Fibroblast of skin of left biceps (primary cell): ENCODE measurements at places on chromosomes 13 and 19.
A peak's percentile ranks its signal among the peaks of the same experiment; 100 is the strongest.

- DNase-seq = no peak
These were observed 94.7 kb downstream of the RGCC start for GRCh38 chr13:41552031-41552430.

DNA sequence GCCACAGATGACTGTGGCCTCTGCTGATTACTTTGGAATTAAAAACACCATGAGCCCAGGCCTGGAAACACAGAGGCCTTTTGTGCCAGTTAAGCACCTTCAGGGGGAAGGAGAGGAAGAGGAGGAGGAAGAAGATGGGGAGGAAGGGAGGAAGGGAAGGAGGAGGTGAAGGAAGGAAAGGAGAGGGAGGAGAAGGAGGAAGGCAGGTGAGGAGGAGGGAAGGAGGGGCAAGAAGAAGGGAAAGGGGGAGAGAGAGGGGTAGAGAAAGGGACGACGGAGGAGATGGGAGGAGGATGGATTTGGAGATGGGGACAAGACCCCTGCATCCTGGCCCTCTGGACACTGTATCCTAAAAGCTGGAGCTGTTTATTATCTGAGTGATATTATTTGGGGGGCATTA is 231.0 kb downstream of the UQCRFS1 start:
- DNase-seq = no peak

GRCh38 chr19:328025-328505 is 16.5 kb downstream of the MIER2 start:
- DNase-seq = no peak

DNA sequence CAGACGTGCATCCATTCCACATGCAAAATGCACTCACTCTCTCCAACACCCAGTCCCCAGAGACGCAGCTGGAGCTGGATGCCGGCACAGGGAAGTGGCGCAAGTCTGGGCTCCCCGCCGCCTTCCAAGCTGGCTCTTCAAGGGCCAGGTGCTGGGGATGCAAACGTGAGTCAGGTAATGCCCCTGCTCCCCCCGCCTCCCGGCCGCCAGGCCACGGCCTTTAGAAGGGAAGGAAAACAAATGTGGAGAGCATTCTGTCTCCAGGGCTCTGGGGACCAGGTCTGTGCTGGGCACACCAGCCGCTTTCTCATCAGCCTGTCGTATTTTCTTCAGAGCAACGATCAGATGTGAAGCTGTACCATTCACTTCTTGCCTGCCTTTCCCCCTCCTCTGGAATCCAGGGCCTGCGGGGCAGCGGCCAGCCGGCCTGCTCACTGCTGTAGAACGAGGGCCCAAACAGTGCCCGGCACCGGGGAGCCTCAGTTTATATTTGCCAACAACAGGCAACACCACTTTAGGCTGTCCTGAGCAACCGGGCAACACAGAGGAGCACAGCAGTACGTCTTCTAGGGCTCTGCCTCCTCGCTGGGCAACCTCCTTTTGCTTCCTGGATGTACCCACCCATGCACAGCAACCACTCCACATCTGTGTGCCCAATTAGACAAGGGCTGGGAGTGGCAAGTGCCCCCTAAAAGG is 3.8 kb downstream of the RAB20 start:
- DNase-seq = no peak

DNA sequence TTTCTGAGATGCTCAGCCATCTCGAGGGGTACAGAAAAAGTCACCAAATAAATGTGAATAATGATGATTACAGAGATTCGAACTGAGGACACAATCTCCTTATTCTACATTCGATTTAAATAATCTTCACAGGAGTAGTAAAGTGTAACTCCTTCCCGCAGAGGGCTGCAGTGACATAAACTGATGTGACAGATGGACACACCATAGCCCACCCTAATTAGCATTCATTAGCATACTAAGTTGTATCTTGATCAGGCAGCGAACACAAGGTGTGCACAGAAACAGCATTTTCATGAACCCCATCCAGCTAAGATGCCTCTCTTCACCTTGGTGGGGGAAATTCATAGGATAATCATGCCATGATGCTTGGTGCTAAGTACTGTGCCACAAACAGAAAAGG is 83.0 kb downstream of the TNFSF11 start:
- DNase-seq = no peak

DNA sequence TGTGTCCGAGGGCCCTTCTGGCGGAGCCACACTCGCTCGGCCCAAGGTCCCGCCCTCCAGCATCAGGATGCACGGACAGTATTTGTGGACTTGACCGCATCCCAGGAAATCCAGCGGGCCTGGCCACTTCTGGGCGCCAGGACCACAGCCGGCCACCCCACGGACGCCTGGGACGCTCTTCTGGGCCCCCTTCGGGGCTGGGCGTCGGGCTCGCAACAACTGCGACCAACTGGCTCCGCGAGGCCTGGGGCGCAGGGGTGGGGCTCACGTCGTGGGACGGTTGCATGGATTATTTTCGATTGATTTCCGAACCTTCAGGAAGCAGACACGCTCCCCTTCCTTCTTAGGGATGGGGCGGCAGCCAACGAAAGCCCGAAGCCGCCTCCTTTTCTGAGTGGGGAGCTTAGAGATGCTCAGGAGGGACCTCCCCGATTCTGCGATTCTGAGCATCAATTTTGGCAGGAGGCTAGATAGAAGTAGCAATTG is 521 bp upstream of the NUP58 start:
- DNase-seq = no peak

DNA sequence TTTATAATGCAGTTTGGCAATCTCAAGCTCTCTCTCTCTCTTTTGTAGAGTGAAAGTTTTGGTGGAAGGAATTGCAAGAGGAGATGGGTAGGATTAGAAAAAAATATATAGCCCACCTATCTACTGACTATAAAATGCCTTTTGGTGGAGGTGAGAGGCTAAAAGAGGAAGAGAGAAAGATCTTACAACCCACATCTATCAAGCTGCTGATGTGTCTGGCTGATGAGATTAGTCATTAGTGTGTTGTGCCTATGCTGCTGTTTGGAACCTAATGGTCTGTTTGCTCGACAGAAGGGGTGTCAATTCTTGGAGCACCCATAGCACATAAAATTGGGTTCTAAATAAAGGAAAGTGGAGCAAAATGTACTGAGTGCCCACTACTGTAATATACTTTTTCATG is 411.0 kb downstream of the HS6ST3 start:
- DNase-seq = no peak

GRCh38 chr13:38674208-38674607 is 12.7 kb upstream of the FREM2 start:
- no peak for DNase-seq

DNA sequence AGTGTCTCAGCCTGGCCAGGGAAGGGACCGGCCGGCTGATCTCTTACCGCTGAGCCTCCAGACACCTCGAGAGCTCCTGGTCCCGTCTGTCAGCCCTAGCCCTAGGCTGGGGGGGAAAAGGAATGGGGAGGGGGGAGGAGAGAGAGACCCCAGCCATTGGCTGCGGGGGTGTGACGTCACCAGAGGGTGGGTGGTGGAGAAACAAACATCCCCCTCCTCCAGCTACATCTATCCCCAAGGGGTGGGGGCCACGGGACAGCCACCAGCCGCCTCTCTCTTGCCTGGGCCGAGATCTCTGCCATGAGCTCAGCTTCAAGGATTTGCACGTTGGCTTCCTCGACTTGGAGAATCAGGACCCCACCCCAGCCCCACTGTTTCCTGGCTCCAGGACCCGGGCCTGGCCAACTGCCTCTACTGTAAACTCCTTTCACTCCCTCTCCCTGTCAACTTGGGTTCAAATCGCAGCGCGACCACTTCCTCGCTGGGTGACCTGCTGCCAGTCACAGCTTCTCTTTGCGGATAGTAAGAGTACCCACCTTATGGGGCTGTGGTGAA is at the start of gene PRX:
PRX (minus strand) TSS at position 88 of the 555 bp plus-strand sequence. CDS start 5,446 bp downstream, outside the sequence.
- no peak for DNase-seq

- DNase-seq = peak; percentile 27
These were observed 148.3 kb downstream of the PDS5B start for GRCh38 chr13:32734511-32734910.

- no peak for DNase-seq
These were observed 842 bp downstream of the SIGLEC9 start for GRCh38 chr19:51125421-51126075.

DNA sequence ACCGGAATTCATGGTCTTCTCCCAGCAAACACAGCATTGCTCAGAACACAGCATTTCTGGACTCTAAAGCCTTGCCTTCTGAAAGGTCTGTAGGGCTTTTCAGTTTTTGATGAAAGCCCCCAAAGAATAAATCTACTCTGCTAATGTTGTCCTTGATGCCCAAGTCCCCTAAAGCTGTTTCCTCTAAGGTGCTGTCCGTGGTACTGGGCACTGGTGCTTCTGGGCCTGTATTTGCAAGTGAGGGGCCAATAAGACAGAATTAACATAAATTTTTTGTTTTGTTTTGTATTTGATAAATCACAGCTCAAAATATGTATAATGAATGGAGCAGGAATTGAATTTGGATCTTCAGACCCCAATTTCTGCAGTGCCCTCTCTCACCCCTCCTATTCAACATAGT is 12.1 kb upstream of the LGALS13 start:
- no peak for DNase-seq

DNA sequence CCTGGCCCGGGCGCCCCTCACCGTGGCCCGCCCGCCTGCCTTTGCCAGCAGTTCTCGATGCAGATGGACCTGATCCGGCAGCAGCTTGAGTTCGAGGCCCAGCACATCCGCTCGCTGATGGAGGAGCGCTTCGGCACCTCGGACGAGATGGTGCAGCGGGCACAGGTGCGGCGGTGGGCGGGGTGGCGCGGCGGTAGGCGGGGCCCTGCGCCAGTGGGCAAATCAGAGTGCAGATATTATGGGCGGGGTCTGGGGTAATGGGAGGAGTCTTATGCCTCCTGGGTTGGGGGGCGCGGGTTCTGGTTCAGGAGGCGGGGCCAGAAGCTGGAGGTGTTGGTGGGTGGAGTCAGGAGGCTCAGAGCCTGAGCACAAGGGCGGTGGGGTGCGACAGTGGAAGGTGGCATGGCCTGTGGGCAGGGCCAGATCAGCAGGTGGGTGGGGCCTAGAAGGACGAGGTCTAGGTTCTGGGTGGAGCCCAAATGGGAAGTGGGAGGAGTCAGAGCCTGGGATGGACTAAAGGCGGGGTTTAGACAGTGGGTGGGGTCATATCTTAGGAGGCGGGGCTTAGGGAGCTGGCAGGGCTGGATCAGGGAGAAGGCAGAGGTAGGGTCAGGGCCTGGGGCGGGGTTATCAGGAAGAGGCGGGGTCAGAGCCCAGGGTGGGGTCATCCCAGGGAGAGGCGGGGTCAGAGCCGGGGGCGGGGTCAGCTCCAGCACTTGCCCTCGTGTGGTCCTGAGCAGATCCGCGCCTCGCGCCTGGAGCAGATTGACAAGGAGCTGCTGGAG is 5.6 kb downstream of the APC2 start:
- DNase-seq = no peak

DNA sequence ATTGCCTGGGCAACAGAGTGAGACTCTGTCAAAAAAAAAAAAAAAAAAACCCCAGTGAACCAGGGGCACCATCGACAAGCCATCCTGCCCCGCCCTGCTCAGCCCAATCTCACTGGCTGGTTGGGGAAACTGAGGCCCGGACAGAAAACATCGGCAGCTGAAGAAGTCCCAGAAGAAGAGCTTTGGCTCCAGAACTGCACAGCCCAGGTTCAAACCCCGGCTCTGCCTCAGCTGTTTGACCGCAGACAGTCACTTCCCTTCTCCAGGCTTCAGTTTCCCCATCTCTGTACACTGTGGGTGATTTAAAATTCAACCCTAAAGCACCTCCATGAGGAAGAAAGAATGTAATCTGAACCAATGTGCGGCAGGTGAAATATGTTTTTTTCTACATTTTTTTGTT is 9.4 kb upstream of the SEMA6B start:
- no peak for DNase-seq

DNA sequence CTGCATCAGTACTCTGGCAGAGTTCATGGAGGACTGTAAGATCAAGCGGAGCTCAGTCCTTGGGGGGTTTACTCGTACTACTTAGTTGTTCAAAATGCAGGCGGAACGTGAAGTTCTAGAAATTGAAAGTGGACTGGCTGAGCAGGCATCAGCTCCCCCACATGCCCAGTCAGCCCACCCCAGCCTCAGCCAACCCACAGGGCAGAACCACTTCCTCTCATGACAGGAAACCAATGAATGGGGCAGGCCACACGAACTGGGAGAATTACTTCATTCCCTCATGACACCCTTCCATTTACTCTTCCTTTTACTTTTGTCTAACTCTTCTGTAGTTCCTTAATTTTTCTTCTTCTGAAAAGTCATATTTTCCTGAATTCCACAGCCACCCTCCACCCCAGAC is 71.9 kb downstream of the FLT1 start:
- DNase-seq = no peak

DNA sequence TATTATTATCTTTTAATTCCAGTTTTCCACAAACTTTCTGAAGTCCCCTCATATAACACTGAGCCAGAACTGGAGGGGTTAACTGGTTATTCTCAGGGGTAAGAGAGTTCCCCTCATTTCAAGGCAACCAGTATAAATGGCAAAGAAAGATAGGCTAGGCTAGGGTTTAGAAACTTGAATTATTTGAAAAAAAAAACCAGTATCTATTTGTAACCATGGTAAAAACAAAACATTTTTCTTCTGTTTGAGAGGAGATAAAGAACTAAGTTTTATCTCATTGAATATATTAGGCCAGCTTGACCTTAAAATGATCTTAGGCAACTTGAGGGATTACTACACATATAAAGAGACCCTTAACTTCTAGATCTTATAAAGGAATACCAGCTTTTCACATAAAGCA is 19.6 kb downstream of the SUPT20H start:
- no peak for DNase-seq
